Stimulated activated CD4-positive, alpha-beta T cell treated with anti-CD3 and anti-CD28 coated beads, TNF-alpha, amount 100 ng/mL, for 24 hours (primary cell): ENCODE measurements at places on chromosomes 3 and 15.

GRCh38 chr15:92520914-92521623, 127.4 kb downstream of the ST8SIA2 start:
- DNase-seq: no peak

DNA sequence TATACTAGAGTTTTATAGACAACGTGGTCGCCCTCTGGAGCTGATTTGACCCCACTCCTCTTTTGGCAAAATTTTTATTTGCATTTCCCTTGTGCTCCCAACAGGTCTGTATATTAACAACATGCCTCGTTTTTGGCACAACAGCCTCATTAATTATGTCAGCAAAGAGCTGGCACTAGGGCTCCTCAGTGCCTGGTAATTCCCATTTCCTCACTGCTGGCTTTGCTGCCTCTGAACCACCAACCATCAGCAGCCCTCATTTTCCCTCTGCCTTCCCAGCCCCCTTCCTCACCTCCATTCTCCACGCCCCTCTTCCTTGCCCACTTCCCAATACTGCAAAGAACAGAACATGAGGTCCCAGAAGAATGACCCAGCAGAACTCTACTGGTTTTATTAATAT, 204.8 kb downstream of the ABHD5 start:
- no peak for DNase-seq

DNA sequence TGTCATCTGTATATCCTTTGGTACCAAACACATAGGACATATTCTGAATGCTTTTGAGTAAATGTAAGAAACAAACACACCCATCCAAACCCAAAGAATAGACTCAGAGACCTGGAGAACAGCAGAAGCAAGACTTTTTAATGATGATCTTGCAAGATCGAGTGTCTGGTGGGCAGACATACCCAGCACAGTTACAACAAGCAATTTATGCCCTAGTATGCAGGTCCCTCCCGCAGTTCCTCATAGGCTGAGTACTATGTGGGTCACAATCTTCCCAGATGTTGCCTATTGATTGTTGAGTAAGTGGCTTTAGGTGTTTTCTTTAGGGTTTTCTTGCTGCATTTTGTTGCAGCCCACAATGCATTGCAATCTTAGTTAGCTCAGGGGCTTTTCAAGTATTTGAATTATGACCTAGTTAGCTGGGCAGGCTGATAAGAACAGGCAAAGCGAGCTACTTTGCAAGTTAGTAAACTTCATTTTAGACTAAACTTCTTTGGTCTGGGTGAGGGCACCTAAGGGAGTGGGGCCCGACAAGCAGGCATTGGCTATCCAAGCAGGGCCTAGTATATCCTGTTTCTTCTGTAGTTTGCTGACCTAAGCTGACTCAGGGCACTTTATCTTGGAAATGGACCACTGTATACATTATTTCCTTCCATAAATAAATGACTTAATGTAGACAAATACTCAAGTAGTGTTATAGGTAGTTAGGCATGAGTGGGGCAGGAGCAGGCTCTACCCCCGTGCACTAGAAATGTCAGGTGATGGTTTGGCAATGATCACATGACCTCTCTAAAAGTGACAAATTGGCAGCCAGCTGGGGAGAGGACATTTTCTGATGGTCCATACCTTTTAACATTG, 87.3 kb upstream of the LIPC start:
- DNase-seq: no peak

DNA sequence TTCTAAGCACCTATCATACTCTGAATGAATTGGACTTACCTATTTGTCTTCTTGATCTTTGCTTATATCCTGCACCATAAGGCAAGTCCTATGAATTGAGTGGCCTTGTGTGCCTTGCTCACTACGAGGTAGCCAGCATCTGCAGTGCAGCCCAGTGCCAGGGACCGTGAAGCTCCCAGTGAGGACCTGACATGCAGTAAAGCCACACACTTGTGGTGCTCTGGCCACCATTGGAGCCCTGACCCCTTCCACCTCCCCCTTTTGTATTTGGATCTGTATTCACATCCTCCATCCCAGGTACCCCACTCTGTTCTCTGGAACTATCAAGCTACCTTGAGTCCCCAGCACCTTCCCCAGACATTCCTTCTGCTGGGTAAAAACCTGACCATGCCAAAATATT, 52.1 kb downstream of the BSN start:
- no peak for DNase-seq

- DNase-seq: no peak
Observed at GRCh38 chr3:2908693-2909351, 201.4 kb downstream of the IL5RA start.

GRCh38 chr3:145696011-145696410, 465.0 kb downstream of the PLOD2 start:
- DNase-seq: no peak

DNA sequence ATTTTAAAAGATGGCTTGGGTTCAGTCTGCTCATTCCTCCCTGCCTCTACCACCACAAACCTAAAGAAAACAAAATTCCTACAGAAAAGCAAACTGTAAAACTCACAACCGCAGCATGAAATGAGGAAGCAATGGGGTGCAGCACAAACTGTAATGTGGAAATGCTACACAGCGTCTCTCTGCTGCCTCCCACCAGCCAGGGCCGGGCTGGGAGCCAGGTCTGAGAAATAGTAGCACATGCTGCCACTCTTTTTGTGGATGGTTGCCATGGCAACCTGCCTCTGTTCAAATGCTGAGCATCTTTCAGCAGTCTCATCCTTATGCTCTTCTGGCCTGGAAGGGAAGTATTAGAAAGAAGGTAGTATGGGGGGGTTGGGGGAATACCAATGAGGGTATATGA, 55.4 kb downstream of the EOMES start:
- no peak for DNase-seq

GRCh38 chr3:102400766-102401165, 34.0 kb upstream of the ZPLD1 start:
- no peak for DNase-seq

GRCh38 chr3:149744151-149744550, 8.1 kb downstream of the COMMD2 start:
- DNase-seq: no peak

GRCh38 chr15:28885630-28886430, at the start of gene APBA2:
Gene APBA2 (plus strand): TSS chr15:28885974. CDS start chr15:29053885, 167,911 bp downstream.
- no peak for DNase-seq

DNA sequence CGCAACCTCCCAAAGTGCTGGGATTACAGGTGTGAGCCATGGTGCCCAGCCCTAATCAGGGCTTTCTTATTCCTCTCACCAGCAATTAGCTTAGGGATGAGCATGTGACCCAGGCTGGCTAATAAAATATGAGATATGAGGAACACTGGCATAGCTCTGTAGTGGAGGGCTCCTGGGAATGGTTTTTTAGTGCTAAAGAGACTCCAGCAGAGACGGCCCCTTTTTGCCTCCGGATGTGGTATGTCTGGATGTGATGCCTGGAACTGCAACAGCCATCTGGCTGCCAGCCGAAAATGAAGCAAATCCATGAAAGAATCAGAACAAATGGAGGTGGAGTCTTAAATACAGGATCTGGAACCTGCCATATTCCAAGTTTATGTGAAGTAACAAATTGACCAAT, 69.1 kb upstream of the MAGI1 start:
- no peak for DNase-seq

- no peak for DNase-seq
Observed at GRCh38 chr3:105862217-105862616, 6.6 kb downstream of the CBLB start.

GRCh38 chr3:187831125-187832051, 86.1 kb upstream of the BCL6 start:
- DNase-seq: no peak

DNA sequence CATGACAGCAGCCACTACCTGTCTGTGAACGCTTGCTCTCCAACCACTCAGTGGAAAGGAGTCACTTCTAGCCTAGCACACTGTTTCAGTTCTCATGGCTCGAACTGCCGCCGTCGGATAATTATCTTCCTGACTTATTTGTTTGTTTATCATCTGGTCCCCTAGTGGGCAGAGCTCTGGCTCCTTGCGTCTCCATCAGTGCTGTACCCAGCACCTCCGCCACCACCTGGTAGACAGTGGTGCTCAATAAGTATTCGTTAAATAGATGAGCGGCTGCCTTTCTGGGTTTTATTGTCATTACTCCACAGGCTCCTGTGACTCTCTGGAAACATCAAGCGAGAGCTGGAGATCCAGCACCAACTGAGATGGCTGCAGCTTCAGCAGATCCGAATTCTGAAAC, 297.5 kb downstream of the NTRK3 start:
- DNase-seq: no peak

- DNase-seq: no peak
Observed at GRCh38 chr3:40287248-40287647, 22.3 kb upstream of the EIF1B start.

- no peak for DNase-seq
Observed at GRCh38 chr3:146313031-146313745, 62.3 kb upstream of the PLSCR4 start.

DNA sequence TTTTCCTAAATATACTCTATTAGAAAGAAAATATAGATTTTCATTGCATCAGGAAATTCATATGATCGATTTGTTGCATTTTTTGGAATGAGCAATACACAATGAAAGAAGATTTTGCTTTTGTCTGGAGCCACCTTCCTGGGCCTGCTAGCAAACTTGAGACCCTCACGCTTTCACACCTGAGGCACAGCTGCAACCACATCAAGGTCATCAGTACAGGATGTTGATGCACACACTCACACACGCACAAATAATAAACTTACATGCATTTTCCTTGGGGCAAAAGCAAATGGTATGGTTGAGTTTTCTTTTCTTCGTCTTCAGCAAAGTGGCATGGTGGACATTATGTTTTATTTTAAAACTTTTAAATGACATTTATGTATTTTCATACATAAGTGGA, 64.8 kb upstream of the SATB1 start:
- DNase-seq: peak; percentile 7

- DNase-seq: no peak
Observed at GRCh38 chr15:47618241-47618640, 99.1 kb upstream of the SEMA6D start.

GRCh38 chr3:5195605-5196004, 8.1 kb downstream of the EDEM1 start:
- no peak for DNase-seq

GRCh38 chr3:173676094-173676493, 278.6 kb downstream of the NLGN1 start:
- DNase-seq: no peak

DNA sequence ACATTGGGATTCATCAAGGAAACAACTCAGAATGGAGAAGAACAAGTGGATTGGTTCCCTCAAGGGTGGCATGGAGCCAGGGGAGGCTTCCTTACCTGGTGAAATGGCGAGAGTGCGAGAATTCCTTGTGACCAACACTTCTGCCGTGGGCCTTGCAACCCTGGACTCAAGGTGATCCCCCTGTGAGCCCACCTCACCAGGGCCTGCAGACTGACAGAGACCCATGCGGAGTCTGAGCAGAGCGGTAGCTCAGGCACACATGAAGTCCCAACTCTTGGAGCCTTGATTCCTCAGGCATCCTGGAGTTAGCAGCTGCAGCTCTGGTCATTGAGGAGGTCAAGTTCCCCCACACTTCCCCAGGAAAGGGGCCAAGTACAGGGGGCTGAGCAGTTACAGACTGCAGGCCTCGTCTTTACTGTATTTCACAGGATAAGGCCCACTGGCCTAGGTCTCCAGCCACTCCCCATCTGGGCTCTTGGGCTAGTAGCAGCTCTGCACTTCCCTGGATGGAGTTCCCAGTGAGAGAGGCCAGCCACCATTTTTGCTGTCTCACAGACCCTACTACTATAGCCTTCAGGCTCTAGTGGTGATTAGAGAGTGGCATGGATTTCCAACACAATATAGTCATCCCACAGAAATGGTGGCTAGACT, 269.5 kb upstream of the DCBLD2 start:
- DNase-seq: no peak

DNA sequence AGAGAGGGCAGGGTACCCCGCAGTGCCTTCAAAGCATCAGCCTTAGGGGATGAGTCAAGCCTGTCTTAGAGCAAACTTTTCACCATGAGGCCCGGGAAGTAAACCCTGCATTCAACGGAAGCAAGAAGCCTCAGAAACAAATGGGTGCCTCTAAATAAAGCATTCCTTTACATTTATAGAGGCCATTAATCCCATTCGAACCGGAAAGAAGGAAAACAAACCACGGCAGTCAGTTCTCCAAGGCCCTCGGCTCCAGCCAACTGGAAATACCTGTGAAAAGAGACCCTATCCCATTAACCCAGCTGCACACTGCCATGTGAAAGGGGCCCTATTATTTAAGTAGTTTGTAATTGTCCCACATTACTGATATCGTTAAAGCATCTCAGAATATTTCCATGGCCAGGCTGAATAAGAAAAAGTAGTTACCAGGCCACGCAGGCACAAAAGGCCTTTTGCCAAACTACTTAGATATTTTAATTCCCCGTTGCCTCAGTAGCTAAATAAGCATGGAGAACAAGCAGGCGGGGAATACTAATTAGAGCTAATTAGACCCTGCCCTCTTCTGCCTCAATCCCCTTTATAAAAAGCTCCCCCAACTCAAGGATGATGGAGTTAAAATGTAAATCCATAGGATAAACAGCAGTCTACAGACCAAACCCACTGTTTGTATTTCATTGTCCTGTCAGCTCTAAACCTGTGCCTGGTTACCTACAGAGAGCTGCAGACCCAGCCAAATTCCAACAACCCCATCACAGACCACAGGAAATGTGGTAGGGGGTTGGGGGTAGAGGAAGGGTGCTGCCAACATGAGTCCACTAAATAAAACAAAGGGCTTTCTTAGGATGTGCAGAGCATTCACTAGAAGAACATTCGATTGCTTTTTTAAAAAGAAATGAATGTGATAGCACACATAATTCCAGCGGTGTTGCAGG, 4.1 kb downstream of the ITGB5 start:
- DNase-seq: no peak

GRCh38 chr3:36874424-36874823, 70.4 kb downstream of the TRANK1 start:
- no peak for DNase-seq

GRCh38 chr3:12231431-12231830, 57.4 kb upstream of the PPARG start:
- no peak for DNase-seq

GRCh38 chr15:31400222-31400927, 73.7 kb downstream of the KLF13 start:
- no peak for DNase-seq

DNA sequence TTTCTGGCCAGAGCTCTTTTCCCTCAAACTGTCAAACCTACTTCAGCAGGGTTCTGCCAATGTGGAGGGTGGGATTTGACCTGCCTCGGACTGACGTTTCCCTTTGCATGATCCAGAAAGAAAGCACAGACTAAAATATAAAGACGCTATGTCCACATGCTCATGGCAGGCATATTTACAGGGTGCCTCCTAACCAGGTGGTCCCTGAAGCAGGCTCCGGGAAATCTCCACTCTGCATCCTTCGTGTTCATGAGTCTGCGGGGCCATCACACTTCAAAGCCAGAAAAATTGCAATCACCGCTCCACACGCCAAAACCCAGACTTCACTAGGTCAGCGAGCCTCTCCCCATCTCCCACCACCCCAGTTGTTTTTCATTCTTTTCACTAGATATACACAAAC, 143.3 kb upstream of the IGF1R start:
- no peak for DNase-seq

- DNase-seq: no peak
Observed at GRCh38 chr3:168620854-168621253, 525.1 kb upstream of the GOLIM4 start.

- no peak for DNase-seq
Observed at GRCh38 chr3:147730284-147730683, 321.1 kb downstream of the ZIC1 start.
